ENCODE measurements at places on chromosomes 13 and 19.

DNA sequence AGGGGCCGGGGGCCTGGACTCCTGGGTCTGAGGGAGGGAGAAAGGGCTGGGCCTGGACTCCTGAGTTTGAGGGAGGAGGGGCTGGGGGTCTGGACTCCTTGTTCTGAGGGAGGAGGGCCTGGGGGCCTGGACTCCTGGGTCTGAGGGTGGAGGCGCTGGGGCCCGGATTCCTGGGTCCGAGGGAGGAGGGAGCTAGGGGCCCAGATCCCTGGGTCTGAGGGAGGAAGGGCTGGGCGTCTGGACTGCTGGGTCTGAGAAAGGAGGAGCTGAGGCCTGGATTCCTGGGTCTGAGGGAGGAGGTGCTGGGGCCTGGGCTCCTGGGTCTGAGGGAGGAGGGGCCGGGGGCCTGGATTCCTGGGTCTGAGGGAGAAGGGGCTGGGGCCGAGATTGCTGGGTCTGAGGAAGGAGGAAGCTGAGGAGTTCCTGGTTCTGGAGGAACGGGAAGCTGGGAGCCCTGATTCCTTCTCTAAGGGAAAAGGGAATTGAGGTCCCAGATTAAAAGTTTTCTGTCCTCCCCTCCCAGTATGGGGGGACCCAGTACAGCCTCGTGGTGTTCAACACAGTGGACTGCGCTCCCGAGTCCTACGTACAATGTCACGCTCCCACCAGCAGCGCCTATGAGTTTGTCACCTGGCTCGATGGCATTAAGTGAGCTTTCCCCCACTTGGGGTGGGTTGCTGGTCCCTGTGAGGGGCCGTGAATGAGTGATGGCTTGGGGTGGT, 721 bp downstream of the MED25 start:
- DNase-seq: no peak

DNA sequence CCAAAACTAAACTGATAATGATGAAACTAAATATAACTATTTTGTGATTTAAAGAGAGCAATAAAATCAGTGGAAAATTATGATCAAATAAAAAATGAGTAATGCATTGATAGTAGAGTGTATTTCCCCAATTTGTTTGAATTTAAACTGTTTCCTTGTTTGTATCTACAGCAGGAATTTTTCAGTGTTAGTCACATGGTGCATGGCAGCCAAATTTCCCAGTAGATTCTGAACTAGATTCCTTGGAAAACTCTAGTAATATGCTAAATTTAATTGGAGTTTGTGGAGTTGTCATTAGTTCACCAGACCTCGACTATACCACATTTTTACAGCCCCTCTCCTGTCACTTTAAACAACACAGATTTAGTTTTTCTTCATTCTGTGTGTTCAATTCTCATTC, 156.2 kb downstream of the PCCA start:
- no peak for DNase-seq

- DNase-seq: no peak
Measured at GRCh38 chr19:39407410-39407659, 688 bp downstream of the ZFP36 start.

DNA sequence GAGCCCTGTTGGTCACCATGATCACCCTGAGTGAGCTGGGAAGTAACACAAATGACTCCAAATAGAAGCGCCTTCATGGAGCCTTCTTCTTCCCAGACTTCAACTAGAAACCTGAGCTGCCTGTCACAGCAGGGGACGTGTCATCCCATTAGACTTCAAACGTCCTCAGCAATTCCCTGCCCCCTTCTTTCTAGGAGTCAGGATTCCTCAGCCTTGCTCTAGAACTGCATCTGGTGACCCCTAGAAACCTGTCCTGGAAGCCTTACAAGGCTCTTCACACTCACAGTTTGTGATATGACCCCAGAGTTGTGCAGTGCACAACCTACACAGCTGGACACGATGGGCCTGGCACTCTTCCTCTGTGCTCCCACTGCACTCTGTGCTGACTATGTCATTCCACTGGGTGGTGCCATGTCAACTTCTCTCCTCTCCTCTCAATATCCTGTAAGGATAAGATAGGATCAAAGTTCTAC, 23.6 kb upstream of the TTYH1 start:
- no peak for DNase-seq

DNA sequence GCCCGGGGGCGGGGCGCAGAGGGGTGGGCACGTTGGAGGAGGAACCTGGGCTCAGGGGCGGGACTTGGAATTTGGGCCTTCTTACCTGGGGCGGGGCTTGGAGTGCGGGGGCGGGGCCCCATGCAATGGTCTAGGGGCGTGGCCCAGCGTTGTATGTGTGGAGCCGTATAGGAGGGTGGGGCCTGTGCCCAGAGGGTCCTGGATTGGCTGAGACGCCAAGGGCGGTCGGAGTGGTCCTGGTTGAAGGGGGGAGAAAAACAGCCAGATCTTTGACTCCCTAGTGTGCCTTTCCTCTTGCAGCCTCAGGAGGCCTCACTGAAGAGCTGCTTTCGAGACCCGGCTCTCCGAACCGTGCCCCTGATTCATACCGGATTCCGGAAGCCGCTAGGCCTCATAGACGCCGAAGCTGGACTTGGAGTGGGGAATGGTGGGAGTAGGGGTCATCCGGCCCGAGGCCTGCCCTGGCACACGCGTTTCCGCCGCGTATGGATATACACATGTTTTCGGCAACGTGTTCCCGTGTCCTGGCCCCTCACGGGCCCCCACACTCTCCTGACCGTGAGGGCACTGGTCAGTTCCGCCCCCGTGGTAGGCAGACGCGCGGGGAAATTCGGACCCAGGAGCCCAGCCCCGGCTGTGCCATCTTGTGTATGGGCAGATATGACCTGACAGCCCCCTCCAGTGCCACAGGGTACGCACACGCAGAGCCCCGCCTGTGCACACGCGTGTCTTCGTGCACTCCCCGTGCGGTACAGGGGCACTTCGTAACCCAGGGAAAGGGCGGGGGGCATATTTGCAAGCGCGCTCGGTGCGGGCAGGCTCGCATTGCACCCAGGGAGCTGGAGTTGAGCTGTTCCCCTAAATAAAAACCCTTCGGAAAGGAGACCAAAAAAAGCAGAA, 661 bp upstream of the PRR12 start:
- peak; percentile 85 for DNase-seq

GRCh38 chr19:10407096-10407495, 3.8 kb upstream of the CDC37 start:
- DNase-seq: no peak

DNA sequence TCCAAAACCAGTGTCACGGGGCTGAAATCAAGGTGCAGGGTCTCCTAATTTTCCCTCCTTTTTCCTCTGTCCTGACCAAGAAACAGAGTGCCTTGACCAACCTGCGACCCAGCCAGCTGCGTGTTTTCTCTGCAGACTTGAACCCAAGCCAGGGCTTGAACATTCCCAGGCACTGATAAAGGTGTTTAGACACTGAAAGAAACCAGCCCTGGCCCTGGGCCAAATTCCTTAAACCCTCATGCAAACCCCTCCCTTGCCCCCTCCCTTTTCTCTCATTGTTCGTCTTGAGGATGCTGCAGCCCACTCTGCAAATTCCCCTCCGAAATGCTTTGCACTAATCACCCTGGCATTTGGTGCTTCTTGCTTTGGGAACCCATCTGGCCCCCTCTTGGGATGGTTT, 9.5 kb upstream of the FFAR2 start:
- DNase-seq: no peak

GRCh38 chr13:44136696-44137268, 236.8 kb upstream of the SERP2 start:
- no peak for DNase-seq

GRCh38 chr19:42270346-42271044, 1.4 kb downstream of the CIC start:
- DNase-seq: peak; percentile 59

DNA sequence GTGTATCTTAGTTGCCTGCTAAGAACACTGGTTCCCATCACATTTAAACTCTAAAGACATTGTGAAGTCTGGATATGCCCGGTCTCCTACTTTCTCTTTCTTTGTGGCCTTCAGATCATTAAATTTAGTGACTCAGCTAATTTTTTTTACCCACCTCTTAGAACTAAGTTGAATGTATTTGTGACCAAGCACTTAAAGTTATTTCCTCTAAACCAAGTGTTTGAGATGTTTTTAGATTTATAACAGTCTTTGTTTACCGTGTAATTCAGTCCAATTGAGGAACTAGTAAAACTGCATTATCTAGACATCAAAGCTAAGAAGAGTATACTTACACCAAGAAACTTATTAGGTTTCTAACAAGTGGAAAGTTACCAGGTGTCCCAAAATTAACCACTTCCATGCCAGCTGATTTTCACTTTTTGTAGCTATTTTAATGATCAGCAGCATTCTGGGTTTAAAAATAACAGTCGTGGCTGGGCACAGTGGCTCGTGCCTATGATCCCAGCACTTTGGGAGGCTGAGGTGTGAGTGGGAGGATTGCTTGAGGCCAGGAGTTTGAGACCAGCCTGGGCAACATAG, 53.1 kb downstream of the ARHGAP35 start:
- DNase-seq: no peak

DNA sequence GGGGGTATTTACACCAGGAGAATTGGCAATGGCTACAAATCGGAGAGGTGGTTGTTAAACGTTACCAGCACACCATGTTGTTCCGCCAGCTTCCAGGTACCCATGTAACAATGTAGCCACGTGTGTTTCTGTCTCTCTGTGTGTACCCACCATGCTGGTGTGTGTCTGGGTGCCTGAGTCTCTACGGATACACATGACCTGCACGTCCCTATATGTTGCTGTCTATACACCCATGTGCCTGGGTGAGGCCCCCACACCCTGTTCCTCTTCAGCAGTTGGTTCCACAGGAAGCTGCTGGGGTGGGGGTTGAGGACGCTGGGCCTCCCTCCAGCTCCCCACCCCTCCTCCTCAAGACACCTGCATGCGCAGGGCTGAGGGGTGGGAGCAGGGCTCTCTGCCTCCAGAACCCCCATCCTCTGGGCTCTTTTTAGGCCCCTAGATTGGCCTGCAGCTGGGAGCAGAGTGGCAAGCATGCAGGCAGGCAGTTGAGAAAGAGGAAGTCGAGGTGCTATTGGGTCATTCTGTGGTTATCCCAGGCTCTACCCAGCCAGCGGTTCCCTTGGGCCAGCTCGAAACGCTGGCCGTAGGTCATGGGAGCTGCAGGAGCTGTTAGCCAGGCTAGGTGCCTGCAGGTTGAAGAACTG, at the start of gene ARHGEF18:
Gene ARHGEF18, plus strand, starts transcription at position 351 of the 644 bp plus-strand sequence. CDS start 13,954 bp downstream, outside the sequence.
- DNase-seq: peak; percentile 47

DNA sequence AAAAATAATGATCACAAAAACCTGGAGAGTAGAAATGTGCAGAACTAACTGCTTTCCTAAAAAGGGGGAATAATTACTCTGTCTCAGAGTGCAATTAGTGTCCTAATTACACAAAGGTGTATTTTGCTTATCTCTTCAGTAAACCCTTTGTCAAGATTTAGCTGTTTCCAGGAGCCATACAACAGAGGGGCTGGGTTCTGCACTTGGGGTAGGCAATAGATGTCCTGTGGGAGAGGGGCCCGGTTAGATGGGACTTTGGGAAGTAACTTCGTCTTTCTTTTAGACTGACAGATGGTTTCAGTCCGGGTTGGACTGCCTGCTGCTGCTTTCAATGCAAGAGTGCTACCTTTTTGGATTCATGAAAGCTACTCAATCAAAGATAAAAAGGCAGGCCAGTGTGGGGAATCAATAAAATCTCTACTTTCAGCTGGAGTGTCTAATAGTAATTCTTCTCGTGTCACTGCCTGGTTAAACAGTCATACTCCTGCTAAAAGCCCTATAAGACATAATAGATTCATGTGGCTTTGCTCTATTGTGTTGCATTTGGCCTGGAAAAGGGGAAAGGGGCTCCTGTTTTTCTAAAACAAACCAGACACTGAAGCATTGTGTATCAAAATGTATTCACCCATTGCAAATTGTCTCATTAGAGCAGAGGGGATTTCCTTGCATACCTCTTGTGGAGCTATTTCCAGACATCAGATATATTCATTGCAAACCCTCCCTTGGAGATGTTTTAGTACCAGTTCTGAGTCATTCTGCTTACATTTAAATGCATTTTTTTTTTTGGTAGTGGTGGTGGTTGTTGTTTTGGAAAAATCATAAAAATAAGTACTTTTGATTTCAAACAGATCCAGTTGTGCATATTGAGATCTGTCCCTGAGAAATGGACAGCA, 83.3 kb upstream of the PCDH8 start:
- no peak for DNase-seq

DNA sequence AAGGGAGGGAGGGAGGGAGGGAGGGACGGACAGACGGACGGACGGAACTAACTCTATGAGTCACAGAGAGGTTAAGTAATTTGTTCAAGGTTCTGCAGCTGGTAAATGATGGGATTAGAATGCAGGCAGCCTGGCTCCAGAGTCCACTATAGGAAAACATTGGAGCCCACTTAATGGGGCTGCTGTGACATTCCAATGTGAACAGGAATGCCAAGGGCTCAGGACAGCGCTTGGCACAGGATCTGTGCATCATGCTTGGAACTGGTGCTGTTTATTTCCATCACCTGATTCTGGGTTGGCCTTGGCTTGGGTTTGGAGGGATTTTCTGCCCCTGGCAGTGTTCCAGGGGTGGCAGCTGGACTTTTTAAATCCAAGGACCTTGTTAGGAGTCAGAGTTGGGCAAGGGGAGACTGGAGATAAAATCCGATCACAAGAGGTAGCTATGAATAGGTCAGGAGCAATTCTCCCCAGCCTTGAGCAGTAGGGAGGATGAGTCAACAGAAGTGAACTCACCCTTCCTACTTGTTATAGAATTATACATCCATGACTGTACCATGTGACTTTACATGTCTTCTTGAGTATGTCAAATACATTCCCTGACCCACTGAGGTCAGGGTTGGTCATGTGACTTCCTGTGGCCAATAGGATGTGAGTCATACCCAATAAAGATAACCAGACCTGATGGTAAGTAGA, 7.8 kb upstream of the HIF3A start:
- no peak for DNase-seq

DNA sequence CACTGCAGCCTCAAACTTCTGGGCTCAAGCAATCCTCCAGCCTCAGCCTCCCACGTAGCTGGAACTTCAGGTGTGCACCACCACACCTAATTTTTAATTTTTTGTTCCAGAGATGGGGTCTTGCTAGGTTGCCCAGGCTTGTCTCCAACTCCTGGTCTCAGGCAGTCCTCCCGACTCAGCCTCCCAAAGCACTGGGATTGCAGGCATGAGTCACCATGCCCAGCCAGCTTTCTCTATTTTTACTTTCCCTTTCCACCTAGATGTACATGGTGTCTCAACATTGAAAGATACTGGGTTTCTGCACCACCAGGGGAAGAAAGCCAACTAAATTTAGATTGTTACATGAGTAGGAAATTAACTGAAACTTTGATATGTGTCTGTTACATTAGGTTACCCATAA, 13.8 kb upstream of the ZNF846 start:
- no peak for DNase-seq

GRCh38 chr19:45211751-45212381, 33.3 kb downstream of the BLOC1S3 start:
- no peak for DNase-seq

DNA sequence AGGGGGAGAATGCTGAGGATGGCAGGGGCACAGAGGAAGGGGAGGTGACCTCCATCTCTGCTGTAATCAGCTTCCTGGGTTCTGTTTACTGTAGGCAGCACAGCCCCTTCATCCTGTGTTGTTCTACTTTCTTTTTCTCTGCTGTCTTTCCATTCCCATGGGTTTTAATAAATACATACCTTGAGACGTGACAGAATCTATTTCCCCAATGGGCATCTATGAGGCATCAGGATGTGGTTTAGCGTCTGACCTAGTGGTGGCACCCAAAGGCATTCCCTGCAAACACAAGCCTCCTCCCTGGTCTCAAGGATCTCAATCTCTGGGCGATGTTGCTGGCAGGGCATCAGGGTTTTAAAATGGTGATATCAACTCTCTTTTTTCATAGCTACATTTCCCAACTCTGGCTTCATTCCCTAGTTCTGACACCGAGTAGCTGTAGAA, 60.8 kb downstream of the ALOX5AP start:
- DNase-seq: no peak
